Choroid plexus epithelial cell (primary cell): ENCODE measurements at places on chromosomes 13 and 19.
A peak's percentile ranks its signal among the peaks of the same experiment; 100 is the strongest.

DNA sequence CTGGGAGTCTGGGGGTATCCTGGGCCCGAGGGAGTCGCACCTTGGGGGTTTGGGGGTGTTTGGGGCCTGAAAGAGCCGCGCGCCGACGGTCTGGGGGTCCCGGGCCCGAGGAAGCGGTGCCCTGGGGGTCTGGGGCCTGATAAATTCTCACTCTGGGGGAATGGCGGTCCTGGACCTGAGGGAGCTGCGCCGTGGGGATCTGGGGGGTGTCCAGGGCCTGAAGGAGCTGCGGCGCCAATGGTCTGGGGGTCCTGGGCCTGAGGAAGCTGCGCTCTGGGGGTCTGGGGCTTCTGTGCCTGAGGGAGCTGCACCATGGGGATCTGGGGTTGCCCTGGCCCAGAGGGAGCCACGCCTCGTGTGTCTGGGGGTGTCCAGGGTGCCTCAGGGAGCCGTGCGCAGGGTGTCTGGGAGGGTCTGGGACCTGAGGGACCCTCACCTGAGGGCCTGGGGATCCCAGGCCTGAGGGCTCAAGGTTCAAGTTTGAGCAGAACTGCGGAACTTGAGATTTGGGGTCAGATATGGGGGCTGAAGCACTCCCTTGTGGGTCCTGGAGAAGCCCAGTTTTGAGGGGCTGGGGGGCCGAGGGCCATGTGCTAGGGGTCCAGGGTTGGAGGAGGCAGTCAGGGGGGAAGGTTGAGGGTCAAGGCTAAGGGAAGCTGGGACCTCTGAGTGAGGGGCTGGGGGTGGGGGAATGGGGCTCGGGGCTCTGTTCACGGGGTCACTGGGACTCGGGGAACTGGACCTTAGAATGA lies 1.1 kb downstream of the HDGFL2 start:
- no peak for DNase-seq

- DNase-seq: no peak
Observed at GRCh38 chr19:7337380-7338194, 11.2 kb upstream of the ARHGEF18 start.

DNA sequence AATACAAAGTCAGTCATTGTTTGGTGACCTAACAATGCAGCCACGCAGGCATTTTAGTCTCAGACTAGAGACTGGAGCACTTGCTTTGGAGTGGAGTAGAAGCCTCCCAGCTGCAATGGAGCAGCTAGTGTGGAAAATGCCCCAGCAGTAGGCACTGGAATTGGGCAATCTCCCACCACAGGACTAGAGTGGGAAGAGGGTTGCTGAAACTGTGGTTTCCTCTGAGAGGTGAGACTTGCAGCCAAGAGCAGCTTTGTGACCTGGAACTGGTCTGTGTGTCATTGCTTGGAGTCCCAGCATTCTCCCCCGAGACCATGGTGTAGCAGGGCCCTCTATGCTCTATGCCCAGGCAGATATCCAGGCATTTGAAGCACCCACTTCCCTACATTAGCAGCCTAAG lies 556.3 kb downstream of the UQCRFS1 start:
- no peak for DNase-seq

- no peak for DNase-seq
Observed at GRCh38 chr19:51027126-51027806, 850 bp upstream of the KLK11 start.

DNA sequence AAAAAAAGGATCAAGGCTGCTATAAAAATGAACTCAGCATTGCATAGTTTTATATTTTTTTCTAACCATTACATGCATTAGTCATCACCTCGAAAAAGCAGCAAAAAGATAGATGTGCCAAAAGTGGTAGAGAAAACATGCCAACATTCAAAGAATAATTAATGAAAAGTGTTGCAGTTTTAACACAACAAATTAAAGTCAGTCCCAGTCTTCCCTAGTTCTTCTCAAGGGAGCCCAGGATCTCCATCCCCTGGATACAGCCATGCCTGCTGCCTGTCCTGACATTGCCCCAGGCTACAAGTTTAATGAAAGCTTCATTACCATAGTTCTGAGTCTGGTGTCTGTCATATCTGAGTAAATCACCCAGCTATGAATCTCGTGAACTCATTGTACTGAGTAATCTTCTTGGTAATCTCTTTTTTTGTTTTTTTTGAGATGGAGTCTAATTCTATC lies 116.6 kb upstream of the KLF12 start:
- DNase-seq: peak; percentile 26
